ENCODE measurements at places on chromosomes 7 and 10. TPM values are rescaled to one million over a fixed set of nuclear protein-coding genes. Genes with fewer than 3 reads are reported as not detected.

Gene AUTS2
- polyA plus RNA-seq, result not detected

Gene HGF
- 18.3 TPM for polyA plus RNA-seq

Gene SEC24C
- 65.8 TPM for polyA plus RNA-seq

Gene VAX1
- polyA plus RNA-seq, result not detected

Gene GPR15LG
- not detected for polyA plus RNA-seq

Gene ELOVL3
- 3.2 TPM for polyA plus RNA-seq

Gene CDC14C
- not detected for polyA plus RNA-seq

Gene SVIL
- polyA plus RNA-seq, result 5.8 TPM

Gene GPR37
- not detected for polyA plus RNA-seq

Gene TUBAL3
- not detected for polyA plus RNA-seq

Gene GRM3
- polyA plus RNA-seq, result not detected

Gene CALCR
- polyA plus RNA-seq, result not detected

All from CD14-positive monocyte (primary cell).